ENCODE measurements at places on chromosomes 2 and 18.

- DNase-seq: no peak
Observed at GRCh38 chr2:208252716-208253492, 2.0 kb downstream of the IDH1 start.

GRCh38 chr2:15679386-15679924 is 87.8 kb downstream of the DDX1 start:
- DNase-seq: no peak

DNA sequence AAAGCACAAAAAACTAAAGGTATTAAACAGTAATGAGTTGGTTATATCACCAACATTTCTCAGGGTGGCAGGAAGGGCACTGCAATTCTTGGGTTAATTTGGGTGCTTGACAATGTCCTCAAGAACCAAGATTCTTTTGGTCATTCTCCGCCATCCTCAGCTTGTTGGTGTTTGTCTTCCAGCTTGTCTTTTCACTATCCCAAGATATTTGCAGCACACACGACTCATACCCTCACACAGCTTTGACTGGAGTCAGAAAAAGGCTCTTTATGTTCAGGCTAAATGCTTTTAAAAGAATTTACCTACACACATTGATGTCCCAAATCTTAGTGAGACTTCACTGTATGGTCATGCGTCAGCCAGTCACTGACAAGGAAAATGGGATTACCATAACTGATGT is 12.5 kb downstream of the GREB1L start:
- no peak for DNase-seq

DNA sequence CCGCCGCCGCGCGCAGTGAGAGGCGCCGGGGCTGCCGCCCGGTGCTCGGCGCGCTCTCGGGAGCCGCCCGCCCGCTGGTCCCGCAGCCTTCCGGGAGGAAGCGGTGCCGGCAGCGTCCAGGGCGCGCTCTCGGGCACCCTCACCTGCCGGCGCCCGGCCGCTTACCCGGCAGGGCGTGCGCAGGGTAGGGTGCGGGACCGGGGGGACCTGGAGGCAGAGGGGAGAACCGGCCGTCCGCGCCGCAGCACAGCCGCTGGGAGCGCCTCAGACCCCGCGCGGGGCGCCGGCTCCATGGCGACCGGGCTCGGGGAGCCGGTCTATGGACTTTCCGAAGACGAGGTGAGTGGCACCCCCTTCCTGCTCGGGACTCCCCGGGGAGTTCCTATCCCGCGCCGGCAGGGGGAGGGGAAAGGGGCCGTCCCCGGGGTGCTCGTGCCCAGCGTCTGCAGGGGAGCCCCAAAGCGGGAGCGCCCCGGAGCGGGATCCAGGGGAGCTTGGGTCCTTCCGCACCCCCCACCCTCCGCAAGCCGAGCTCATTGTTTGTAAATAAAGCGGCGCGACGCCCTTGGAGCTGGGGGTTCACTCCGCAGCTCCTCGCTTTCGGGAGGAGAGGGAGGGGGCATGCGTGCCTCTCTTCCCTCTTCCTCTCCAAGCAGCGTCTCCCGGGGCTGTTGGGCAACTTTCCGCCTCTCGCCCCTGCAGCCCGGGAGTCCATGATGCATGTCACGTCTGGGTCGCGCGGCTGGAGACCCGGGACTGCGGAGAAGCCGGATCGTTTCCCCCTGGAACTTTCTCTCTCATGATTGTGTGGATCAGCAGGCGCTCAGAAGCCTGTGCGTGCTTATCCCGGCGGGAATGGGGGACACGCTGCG is 580 bp downstream of the NEDD4L start:
- DNase-seq: no peak

GRCh38 chr2:2503864-2504418 is 172.9 kb upstream of the MYT1L start:
- DNase-seq: no peak

GRCh38 chr2:71313016-71313766 is 18.4 kb upstream of the ZNF638 start:
- DNase-seq: no peak

DNA sequence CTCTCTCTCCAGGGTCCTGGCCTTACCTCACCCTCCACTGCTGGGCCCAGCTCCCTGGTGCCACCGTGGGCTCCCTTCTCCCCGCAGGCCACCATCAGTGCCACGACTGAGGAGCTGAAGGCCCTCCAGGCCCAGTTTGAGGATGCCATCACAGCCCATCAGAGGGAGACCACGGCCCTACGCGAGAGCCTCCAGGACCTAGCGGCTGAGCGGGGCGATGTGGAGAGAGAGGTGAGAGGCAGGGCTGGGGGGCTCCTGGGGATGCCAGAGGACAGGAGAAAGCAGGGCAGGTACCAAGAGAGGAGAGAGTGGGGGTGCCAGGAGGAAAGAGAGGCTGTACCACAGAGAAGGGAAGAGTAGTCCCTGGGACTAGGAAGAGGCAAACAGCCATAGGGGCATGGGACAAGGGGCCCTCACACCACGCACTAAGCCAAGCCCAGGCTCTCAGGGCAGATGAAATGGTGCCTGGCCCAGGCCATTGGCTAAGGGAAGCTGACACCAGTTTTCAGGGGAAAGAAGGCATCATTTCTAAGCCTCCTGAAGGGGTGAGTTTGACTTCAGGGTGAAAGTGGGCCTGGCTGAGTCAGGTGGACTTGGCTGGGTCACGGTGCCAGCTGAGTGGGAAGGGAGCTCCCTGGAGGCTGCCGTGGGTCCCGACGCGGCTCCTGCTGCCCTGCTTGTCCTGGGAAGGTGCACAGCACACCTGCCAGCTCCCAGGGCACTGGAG is 39.0 kb upstream of the SNED1 start:
- DNase-seq: no peak

- DNase-seq: peak; percentile 84
Observed at GRCh38 chr2:150485114-150485870, 2.2 kb downstream of the RND3 start.

GRCh38 chr2:120538691-120539423 is 192.9 kb downstream of the INHBB start:
- DNase-seq: no peak

DNA sequence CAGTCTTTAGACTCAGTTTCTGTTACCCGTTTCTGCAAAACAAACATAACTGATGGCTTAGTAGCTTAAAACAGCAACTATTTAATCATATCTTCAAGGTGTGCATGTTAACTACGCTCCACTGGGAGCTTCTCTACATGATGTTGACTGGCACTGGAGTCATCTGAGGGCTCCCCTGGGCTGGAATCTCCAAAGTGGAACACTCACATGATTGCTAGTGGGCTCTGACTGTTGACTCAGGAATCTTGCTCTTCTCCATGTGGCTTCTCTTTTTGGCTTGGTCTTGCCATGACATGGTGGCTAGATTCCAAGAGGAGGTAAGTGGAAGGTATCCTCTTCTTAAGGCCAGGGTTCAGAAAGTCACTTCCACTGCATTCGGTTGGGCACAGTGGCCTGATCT is 160.8 kb downstream of the PMAIP1 start:
- no peak for DNase-seq

DNA sequence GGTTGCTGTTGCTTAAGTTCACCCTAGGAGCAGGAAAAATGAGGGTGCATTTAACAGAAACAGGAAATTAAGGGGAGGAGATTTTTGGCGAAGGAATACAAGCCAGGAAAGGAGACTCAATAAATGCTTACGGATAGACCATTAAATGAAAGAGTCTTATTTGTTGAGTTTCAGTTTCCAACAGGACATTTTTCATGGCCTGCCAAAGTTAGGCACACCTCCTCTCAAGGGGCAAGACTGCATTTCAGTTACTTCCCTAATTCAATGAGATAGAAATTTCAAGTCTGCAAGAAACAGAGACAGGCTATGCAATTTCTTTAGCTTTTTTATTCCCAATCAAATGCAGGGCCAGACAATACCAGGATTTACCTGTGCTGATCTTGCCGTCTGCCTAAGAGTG is 394.7 kb upstream of the KLHL29 start:
- DNase-seq: no peak

GRCh38 chr2:41967476-41968181 is 80.2 kb upstream of the PKDCC start:
- no peak for DNase-seq

- DNase-seq: no peak
Observed at GRCh38 chr2:216646116-216646515, 12.9 kb downstream of the IGFBP2 start.

Measured in NCI-H1694 (cell line).